ENCODE measurements at places on chromosomes 13 and 19.

- no peak for DNase-seq
These were observed 172.7 kb downstream of the SLITRK1 start for GRCh38 chr13:83709426-83710132.

- no peak for DNase-seq
These were observed 556.1 kb downstream of the EFNB2 start for GRCh38 chr13:105979131-105980011.

GRCh38 chr19:1826557-1827521 is 14.8 kb upstream of the ATP8B3 start:
- peak; percentile 14 for DNase-seq

DNA sequence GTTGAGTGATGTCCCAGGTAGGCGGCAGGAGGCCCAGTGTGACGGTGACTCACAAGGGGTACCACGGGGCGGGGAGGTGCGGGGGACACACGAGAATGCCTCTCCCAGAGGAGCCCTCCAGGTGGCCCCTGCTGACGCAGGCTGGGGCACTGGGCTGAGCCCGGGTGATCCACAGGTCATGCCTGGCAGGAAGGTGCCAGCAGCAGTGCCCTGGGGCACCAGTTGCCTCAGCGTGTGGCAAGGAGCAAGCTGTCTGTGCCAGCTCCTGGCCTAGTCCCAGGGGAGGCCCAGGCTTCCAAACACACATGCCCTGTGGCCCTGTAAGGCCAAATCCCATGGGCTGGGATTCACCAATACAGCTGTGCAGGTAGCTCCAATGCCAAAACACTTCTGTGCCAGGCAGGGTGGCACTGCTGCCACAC is 28.0 kb downstream of the AKT2 start:
- DNase-seq: peak; percentile 33

GRCh38 chr19:28633319-28634018 is 579.5 kb downstream of the UQCRFS1 start:
- DNase-seq: peak; percentile 36

Measured in germinal center (tissue), 1 donor.